ENCODE measurements at places on chromosomes 5 and 9.

- no peak for DNase-seq
Measured at GRCh38 chr9:125103021-125103420, 40.3 kb downstream of the SCAI start.

GRCh38 chr9:14926941-14927624, 16.9 kb upstream of the FREM1 start:
- DNase-seq: no peak

DNA sequence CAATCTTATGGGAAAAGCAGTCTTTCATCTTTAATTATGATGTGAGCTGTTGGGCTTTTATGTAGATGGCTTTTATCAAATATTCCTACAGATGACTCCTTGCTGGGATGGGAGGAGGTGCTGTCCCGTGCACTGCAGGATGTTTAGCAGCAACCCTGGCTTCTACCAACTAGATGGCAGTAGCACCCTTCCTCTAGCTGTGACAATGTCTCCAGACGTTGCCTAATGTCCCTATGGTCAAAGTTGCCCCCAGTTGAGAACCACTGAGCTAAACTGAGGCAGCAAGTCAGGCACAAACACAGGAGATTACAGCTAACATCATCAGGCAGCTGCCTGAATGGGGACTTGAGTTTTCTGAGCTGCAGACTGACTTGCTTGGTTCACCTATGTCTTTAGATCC, 401.9 kb upstream of the PDE4D start:
- peak; percentile 13 for DNase-seq

DNA sequence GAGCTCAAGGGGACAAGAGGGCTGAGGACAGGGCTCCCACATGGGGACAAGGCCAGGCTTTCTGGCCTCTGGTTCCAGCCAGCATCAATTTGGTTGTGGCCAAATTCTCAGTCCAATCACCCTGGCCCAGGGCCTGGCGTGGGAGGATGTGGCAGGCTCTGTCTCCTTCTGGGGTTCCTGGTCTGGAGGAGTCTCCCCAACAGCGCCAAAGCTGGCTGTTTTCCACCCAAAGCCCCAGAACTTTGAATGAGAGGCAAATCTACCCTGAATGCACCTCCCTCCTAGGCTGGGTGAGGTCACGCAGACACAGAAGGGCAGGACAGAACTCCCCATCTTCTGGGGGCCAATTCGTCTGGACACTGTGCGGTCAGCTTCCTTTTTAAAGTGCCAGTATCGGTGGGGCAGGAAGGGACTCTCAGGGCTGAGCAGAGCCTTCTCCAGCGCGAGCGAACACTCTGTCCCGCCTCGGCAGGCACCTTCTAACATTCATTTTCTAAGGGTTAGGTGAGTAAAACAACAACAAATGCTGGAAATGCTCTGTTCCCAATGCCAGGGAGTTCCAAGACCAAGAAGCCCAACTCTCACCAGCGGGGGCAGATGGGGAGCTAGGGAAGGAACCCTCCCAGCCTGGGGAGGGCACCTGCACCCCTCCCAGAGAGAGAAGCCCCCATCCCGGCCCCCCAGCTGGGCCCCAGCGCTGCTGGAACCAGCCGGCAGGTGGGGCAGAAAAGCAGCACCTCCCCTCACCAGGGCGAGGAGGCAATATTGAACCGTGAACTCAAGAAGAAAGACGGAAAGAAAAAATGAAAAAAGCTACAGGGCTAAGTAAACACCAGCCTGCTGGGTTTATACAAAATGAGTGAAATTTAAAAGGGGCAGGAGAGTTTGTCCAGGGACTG, 3.7 kb upstream of the DPM2 start:
- DNase-seq: no peak

- DNase-seq: no peak
Measured at GRCh38 chr5:36536616-36537005, 69.8 kb upstream of the SLC1A3 start.
